ENCODE measurements at places on chromosomes 1 and 21.

DNA sequence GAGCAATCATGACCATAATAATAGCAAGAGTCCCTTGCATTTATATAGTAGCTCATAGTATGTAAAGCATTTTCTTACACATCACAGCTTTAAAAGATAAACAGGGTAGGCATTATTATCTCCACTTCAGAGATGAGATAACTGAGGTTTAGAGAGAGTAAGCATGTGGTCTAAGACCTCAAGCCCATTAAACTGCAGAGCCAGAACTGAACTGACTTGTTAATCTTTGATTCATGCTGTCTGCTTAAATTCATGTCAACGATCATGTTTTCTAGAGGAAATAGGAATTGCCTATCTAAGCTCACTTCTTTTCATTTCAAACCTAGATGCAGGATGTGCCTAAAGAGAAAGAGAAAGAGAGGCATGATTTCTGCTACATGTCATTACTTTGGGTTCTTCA lies 524.8 kb downstream of the PTPRC start:
- DNase-seq = no peak

GRCh38 chr1:225541383-225541782 lies 111.5 kb downstream of the ENAH start:
- DNase-seq = no peak

- no peak for DNase-seq
These were observed 409.9 kb upstream of the NFIA start for GRCh38 chr1:60672449-60672848.

DNA sequence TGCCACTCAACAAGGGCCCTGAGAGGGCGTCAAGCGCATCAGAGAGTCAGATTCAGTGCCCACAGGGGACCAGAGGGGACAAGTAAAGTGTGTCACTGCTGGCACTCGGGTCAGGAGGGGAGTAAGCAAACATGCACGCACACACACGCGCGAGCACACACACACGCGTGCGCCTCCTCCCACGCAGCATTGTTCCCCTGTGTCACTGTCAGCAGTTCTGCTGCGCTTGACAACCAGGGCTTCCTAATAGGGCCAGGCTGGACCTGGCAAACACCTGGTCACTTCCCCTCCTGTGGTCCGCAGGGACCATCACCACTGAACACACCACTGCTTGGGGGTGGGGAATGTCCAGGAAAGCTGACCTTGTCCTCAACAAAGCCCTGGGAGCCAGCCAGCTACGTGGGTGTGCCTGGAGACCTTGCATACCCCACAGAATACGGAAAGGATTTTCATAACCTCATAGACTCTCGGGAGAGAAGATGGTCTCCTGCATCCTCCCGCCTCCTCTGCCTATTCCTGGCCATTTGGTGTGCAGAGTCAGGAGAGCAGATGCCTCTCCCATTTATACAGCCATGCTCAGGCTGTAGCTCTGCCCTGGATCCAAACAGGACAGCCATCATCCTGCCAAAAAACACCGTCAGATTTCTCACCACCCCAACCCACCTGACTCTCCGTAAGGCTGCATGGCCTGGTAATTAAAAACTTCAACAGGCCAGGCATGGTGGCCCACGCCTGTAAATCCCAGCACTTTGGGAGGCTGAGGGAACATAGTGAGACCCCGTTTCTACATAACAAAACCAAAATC lies 73.2 kb downstream of the SSBP3 start:
- no peak for DNase-seq

DNA sequence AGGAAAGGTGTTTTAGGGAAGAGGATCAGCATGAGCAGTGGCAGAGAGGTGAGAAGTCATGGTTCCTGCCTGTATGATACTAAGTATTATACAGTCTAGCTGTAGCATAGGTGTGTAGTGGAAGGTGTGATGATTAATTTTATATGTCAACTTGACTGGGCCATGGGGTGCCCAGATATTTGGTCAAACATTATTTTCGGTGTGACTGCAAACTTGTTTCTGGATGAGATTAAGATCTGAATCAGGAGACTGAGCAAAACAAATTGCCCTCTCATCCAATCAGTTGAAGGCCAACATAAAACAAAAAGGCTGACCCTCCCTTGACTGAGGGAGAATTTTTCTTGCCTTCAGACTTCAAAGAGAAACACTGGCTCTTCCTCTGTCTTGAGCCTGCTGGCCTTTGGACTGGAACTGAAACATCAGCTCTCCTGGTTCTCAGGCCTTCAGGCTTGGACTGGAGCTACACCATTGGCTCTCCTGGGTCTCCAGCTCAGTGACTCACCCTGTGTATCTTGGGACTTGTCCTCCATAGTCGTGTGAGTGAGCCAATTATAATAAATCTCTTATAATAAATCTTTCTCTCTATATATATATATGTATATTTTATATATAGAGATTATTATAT lies 6.8 kb upstream of the CDC42 start:
- DNase-seq = no peak

- DNase-seq = no peak
These were observed 11.8 kb downstream of the HIVEP3 start for GRCh38 chr1:41906943-41907342.

DNA sequence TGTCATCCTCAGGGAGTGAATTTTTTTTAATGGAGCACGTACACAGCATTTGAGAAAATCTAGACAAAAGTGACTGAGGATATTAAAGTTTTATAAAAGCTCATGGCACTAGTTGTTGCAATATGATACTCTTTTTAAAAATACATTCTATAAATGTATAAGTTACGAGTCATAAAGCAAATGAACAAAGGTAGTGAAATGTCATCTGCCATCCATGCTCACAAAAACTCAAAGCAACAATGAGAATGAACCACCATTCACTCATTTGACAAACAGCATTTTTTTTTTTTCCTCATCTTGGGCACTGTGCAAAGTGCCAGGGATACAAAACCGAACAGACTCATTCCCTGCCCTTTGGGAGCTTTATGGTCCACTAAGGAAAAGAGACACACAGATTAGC lies 38.7 kb downstream of the GPR137B start:
- no peak for DNase-seq

- DNase-seq = no peak
These were observed 12.0 kb upstream of the DESI2 start for GRCh38 chr1:244640917-244641316.

GRCh38 chr1:228410015-228410414 lies 3.4 kb upstream of the TRIM11 start:
- DNase-seq = no peak

GRCh38 chr21:44370027-44370735 lies 16.8 kb downstream of the TRPM2 start:
- DNase-seq = peak; percentile 36

DNA sequence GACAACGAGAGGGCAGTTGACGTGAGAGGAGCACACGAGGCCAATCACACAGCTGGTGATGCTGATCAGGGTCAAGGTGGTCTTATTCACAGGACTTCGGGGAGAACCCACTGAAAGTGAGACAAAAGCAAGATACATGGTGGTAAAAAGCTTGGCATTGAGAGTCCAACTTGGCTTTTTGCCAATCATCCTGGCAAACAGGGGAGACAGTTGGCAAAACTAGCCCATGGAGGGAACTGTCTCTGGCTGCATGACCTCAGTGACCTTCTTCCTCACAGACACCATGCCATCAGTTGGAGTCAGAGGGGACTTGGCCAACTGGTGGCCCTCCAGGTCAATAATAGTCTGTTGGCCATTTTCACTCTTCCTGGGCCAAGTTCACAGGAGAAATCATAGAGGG lies 139.9 kb downstream of the ASTN1 start:
- DNase-seq = no peak

DNA sequence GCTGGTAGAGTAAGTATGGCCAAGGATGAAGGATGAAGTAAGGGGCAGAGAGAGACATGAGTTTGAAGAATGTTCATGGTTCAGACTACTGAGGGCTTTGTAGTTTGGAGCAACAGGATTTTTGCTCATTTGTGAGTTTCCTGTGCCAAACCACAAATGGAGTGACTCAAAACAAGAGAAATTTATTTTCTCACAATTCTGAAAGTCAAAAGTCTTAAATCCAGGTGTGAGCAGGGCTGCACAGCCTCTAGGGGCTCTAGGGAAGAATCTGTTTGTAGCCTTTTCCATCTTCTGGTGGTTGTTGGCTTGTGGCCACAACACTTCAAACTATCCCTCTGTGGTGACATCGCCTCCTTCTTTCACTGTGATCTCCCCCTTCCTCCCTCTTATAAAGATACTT lies 58.9 kb downstream of the RHOU start:
- no peak for DNase-seq

GRCh38 chr1:247908766-247909165 lies 11.3 kb upstream of the OR2T8 start:
- no peak for DNase-seq

DNA sequence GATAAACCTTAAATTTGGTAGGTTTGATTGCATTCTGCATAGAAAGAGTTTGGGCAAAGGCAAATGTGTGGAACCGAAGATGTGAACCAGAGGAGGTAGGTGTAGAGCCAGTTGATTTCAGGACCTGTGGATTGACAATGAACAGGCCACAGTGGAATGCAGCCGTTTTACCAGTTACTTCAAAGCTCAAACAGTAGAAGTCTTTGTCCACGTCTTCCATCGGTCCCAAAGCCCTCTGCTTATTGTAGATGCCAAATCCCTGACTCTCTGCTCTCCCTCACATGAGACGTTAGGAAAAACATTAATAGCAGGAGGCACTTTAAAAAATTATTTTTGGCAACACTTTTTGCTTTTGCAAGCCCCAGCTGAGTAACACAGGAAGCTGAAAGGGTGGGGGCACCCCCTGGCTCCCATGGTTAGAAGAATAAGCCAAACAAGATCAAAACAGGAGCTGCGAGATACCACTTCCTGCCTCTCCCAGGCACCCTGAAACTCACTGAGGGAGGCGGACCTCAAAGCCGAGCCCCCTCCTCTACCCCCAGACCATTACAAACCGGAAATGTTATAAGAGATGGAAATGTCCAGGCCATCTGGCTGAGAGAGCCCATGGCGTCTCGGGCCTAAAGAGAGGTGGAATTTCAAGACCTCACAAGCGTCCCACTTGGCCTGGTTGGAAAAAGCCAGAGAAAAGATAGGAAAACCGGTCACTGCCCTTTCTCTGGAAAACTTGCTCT lies 13.5 kb downstream of the TRAF3IP3 start:
- DNase-seq = no peak

- DNase-seq = no peak
These were observed 304.1 kb upstream of the NR5A2 start for GRCh38 chr1:199723250-199723956.

GRCh38 chr1:220828950-220829586 lies 42.4 kb downstream of the MTARC1 start:
- DNase-seq = no peak

GRCh38 chr1:18928406-18928805 lies 26.1 kb upstream of the ALDH4A1 start:
- DNase-seq = no peak

- DNase-seq = no peak
These were observed 19.4 kb downstream of the PDE4B start for GRCh38 chr1:65812065-65812464.

DNA sequence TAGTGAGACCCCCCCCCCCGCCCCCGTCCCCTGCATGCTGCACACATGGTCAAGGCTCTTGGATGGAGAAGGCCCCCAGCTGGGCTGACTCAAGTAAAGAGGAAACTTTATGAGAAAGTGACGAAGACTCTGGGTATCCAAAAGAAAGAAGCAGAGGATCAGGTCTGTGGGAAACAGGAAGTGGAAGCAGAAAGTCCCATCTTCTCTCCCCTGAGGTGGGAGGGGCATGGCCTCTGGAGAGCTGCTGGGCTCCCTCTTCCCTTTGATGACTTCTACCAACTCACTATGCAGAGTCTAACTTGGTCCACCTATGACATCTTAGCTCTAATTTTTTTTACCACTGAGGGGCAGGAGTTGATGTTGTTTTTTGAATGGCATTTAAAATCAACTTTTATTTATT lies 42.7 kb upstream of the LIN9 start:
- DNase-seq = no peak

DNA sequence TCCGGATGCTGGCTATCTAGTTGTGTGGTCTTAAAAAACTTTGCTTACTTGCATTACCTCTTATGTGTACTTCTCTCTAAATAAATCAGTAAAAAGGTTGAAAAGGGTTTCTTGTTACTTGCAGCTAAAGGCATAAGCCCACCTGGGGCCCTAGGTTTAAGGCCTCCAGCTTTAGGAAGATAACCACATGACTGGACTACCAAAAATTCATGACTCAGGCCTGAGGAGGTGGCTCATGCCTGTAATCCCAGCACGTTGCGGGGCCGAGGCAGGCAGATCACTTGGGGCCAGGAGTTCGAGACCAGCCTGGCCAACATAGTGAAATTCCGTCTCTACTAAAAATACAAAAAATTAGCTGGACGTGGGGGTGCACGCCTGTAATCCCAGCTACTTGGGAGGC lies 142.9 kb downstream of the APP start:
- no peak for DNase-seq

All from left kidney (tissue), 8 donors.